ENCODE measurements at places on chromosomes 3 and 15.

DNA sequence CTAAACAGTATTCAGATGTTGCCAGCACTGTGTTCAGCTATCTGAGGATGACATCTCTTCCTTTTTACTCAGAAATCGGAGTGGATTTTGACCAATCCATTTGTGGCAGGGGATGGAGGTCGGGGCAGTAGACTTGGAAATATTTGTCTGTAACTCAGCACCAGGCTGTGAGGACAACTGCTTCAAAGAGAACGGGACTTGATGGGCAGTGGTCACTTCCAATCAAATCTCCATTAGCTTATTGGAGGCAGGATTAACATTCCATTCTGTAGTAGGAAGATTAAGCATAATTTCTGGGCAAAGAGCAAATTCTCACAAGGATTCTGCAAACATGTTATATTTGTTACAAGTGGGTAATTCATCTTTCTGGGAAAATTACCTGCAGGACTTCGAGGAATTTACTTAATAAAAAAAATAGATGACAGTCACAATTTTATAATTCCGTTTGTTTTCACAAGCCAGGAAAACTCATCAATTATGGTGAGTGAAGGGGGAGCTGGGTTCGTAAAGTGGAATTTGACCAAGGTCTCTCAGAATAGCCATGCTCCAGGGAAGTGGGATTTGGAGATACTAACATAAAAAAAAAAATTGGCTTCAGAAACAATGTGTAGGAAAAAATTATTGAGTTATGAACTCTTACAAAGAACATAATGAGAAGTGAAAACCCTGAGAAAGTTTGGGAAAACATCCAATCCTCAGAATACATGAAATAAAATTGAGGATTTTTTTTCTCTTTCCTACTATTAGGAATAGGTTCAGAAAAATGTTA lies 18.1 kb downstream of the CRABP1 start:
- no peak for DNase-seq

- no peak for DNase-seq
Measured at GRCh38 chr3:195150181-195151118, 120.5 kb downstream of the XXYLT1 start.

GRCh38 chr3:151145713-151146070 lies 57.3 kb downstream of the GPR171 start:
- no peak for DNase-seq

DNA sequence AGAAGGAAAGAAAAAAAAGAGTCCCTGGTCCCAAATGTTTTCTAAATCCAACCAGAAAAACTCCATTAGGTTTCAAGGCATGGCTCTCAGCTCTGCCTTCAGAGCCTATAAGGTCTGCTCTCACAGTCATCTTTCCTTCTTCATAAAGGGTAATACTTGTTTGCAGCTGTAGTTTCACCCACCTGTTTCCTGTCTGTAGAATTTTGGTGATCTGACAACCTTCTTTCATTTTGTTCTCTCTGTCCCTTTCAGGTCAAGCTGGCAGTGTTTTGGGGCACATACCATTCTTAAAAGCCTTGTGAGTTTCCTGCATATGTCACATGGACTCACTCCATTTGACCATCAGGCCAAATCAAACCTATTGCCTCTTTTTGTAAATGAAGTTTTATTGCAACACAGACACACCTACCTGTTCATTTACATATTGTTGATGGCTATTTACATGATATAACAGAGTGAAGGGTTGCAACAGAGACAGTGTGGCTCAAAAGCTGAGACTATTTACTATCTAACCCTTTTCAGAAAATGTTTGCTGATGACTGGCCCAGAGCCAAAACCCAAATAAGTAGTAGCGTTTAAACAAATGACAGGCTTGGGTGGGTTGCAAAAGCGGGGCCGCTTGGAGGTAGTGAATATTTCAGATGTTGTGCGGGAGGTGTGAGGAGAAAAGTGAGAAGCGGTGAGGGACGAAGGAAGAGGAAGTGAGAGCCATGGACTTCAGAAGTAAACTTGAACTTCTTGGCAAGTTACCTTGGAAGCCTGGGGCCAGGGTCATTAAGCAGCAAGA lies 292.7 kb upstream of the PROK2 start:
- no peak for DNase-seq

DNA sequence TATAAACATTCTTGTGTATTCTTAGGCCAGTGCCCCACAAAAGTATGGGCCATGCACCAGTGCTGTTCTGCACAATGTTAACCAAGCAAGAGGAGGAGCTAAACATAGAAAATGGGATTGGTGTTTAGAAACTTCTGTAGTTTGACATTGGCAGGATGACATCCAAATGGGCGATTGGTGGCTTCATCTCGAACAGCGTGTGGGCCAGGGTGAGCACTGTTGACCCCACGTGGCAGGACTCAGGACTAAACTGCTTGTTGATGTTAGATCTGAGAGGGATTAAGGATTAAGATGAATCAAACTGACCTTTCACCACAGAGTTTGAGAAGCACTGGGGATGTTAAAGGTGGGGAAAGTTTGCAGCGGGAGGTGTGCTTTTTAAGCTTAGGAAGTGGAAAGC lies 31.9 kb downstream of the ZNF710 start:
- no peak for DNase-seq

- no peak for DNase-seq
Measured at GRCh38 chr3:117253636-117254035, 544.1 kb downstream of the TUSC7 start.

All from GOT3 (cell line).